ENCODE measurements at places on chromosomes 16 and 17.

- DNase-seq = no peak
Observed at GRCh38 chr17:77405867-77406732, 265.3 kb downstream of the SEC14L1 start.

- no peak for DNase-seq
Observed at GRCh38 chr16:13436641-13437412, 483.1 kb upstream of the ERCC4 start.

- DNase-seq = no peak
Observed at GRCh38 chr16:1447965-1448364, 3.6 kb upstream of the CCDC154 start.

DNA sequence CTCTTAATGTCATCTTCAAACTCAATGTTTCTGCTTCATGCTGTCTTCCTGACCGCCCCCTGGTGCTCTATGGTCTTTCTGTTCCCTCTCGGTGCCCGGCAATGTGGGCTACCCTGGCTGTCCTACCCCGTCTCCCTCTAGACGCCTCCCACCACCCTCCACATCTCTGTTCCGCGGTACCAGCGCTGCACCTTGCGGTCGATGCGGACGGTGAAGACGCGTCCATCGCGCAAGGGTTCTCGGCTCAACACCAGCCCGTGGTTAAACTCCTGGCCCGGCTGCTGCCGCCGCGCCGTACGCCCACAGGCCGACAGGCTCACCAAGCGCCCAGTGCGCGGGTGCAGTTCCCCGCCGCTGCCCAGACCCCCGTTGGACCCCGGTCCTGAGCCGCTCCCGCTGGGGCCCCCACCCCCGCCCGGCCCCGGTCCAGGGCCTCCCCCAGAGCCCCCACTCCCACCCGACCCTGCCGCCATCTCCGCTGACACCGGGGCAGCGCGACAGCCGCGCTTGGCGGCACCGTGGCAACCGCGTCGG is at the start of gene NEURL4:
TSS of gene NEURL4 (minus strand) at position 496 of the 534 bp plus-strand sequence. CDS start at position 473, 23 bp downstream.
- DNase-seq = no peak

DNA sequence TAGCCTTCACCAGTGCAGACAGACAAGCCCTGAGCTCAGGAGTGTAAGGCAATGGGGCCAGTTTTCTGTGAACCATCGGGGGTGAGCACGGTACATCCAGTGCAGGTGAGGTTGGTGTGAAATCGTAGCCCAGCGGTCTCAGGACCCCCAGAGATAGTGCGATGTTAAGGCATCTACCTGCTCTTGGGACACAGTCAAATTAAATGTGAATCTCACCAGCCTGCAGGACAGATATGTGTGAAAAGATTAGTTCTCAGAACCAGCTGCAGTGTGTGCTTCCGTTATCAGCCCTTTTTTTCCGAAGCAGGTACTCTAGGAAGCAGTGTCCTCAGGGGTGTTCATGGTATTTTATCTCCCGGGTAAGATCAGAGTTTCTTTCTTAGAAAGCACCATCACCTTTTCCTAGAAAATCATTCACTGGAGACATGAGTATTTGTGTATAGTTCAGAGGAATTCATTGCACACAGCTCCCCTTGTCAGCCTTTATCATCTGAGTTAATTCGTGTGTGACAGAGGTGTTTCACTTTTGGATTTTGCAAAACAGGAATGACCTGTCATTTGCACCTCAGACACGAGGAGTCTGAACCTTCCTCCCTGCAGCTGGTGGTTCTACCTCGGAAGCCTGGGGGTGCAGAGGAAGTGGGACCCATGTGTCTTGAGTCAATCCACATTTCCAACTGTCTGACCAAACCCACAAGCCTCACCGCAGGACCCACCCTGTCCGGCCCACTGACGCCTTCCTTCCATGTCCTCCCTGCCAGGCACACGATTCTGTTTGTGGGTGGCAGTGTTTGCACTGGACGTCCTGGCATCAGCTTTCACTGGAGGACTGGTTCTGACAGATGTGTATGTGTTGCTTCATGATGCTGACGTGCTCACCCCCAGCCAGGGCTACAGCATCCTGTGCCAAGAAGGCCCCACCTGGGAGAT is 107.8 kb downstream of the CLEC16A start:
- DNase-seq = no peak

DNA sequence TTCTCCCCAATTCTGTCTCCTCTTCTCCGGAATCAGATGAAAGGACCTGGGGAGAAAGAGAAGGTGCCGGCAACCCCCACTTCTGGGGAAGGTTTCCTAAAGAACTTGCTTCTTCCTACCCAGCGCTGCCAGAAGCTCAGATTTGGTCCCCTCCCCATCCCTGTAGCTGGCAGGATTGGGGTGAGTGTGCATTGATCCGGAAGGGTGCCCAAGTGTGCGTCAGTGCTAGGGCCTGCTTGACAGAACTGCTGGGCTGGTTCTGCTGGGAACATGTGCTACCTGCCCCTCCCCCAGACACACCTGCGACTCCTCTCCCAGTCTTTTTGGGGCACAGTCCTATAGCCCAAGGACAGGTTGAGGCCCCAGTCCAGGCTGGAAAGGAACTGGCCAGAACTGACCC is 3.3 kb downstream of the ARL4D start:
- no peak for DNase-seq

DNA sequence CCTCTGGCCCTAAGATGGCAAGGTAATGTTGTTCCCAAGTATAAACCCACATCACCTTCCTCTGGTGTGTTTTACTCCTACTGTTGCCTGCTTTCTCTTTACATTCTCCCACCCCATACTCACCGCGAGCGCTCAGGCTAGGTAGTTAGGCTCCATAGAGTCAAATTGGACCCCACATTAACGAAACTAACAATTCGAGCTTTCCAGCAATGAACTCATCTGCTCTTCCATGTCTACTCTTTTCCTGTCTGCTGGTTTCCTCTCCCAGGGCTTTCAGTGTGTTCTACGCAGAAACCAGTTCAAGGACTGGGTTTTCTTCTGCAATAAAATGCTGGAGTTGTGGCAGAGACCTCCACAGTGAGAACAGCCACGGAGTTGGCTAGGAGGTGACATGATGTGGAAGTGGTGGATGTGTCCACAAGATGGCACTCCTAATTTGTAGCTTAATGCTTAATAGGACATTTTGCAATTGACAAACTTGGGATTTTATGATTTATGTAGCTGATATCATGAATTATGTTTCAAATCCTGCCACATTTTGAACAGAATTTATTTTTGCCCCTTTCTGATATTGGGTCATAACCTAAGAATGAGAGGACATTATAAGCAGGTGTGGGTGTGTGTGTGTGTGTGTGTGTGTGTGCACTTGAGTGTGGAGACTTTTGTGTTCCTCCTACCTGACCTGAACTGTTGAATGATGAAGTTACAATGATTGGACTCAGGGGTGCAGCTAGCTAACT is 2.2 kb upstream of the UQCRC2 start:
- DNase-seq = no peak

DNA sequence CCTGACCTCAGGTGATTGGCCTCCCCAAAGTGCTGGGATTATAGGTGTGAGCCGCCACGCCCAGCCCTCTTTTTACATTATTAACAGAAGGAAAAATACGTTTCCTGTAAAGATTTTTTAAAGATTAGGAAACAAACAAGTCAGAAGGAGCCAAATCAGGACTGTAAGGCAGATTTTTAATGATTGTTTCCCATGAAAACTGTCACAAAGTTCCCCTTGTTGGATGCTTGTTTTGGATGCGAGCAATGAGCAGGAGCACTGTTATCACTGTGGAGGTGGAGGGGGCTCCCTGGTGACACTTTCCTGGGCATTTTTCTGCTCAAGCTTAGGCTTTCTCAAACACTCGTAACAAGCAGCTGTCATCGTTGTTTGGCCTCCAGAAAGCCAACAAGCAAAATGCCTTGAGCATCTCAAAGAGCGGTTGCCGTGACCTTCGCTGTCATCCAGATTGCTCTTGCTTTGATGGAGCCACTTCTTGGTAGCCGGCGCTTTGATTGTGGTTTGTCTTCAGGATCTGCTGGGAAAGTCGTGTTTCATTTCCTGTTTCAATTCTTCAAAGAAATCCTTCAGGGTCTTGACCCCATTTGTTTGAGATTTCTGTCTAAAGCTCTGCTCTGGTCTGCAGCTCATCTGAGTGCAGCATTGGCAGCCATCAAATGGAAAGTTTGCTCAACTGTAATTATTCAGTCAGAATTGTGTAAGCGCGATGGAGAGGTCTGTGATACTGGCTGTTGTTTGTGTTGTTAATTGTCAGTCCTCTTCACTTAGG is 128.7 kb downstream of the RPTOR start:
- DNase-seq = no peak

- no peak for DNase-seq
Observed at GRCh38 chr16:65318590-65319257, 196.9 kb upstream of the CDH11 start.

DNA sequence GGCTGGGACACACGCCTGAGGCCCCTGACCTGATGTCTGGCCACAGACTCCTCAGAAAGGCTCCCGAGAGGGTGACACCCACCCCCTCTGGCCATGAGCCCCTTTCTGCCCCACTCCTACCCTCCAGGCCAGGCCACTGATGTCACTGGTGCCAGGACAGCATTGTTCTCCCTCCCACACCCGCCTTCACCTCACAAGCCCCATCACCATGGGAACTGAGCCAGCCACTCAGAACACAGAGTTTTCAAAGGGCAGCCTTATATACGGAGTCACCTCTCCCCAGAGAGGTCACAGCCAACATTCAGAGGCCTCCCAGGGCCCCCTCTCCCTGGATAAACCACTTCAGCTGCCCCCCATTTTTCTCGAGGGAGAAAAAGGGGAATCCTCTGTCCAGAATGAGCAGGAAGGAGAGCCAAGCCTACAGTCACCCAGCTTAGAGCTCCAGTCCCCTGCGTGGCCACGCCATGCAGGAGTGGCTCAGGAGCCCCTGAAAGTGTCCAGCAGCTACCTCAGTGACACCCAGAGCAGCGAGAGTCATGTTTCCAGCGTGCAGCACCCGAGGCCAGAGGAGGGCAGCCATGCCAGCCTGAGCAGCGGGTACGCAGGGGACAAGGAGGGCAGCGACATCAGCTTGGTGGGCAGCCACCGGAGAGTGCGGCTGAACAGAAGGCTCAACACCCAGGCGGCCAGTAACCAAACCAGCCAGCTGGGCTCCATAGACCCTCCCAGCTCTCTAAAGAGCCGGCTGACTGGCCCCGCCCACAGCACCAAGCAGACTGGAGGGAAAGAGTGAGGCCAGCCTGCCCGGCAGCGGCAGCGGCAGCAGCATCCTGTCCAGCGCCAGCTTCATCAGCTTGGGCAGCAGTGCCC is at the start of gene C16orf82:
TSS of gene C16orf82 (plus strand) at position 260 of the 870 bp plus-strand sequence.
- DNase-seq = no peak

DNA sequence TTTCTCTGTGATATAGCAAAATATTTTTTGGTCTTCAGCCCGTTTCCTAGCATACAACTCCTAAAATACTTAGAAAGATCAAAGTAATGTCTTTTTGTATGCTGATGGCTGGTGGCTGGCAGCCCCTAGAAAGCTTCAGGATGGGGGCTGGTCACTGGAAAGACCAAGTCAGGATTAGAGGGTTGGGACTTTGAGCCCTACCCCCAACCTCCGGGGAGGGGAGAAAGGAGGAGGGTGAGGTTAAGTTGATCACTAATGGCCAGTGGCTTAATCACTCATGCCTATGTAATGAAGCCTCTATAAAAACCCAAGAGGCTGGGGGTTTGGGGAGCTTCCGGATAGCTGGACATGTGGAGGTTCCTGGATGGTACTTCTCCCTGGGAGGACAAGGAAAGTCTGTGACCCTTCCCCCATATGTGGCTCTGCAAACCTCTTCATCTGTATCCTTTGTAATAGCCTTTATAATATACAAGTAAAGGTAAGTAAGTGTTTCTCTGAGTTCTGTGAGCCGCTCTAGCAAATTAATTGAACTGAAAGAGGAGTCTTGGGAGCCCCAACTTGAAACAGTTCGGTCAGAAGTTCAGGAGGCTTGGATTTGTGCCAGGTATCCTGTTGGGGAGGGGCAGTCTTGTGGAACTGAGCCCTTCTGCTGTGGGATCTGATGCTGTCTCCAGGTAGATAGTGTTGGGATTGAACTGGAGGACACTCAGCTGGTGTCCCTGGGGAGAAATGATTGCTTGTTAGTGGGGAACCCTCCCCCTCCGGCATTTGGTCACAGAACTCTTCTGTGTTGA is 3.5 kb downstream of the SLC7A6 start:
- no peak for DNase-seq

GRCh38 chr16:4285167-4285566 is 12.3 kb upstream of the TFAP4 start:
- no peak for DNase-seq

DNA sequence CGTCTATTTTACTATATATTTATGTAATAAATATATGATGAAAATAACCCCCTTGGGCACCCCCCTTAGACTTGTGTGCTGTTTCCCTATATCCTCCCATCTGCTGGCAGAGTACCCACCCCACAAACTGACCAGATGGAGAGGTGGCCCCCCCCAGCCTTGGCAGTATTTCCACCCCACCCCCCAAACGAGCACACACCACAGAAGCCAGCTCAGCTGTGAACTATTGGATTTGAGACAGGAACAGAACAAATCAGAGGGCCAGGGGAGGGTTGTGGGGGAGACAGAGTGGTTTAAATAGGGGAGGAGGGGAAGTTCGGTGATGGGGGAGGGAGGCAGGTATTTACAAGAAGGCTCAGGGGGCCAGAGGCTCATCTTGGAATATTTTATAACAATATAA is 7.8 kb downstream of the NR1D1 start:
- DNase-seq = no peak

GRCh38 chr17:76553178-76553908 is 13.5 kb downstream of the PRCD start:
- no peak for DNase-seq

DNA sequence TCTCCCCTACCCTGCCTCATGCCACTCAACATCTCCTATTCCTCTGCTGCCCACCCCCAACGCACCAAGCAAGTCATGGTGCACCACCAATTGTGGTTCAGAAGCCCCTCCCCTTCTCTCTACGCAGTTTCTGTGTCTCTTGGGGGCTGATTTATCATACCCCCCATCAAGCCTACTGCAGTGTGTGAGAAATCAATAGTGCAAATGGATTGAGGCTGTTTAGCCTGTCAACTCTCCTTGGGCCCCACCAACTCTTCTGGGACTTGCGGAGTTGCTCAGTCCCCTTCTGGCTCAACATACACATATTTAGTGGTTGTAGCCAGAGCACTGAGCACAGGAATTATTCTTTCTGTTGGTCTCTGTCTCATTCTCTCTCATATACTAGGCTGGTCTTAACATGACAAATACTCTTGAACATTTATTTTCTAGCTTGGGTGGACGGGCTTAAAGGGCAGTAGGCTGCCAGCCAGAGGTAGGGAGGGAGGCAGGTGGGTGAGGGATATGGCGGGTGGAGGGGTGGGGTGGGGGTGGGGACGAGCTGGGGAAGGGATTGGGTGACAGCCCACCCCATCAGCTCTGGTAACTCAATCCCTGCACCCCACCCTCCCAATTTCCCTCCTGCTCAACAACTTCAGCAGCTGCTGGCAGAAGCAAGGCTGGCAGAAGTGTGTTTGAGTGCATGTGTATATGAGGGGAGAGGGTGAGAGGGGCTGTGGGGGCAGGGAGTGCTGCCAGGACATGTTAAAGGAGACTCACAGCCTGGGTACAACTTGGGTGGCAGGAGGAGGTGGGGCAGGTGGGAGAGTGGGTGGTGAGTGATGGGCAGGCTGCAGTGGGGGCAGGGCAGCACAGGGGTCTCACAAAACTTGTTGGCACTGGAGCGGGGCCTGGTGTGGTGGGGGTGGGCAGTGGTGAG is 4.9 kb downstream of the RARA start:
- no peak for DNase-seq
